Activated T-cell treated with anti-CD3 and anti-CD28 coated beads for 48 hours (primary cell): ENCODE measurements at places on chromosomes 3 and 15.

DNA sequence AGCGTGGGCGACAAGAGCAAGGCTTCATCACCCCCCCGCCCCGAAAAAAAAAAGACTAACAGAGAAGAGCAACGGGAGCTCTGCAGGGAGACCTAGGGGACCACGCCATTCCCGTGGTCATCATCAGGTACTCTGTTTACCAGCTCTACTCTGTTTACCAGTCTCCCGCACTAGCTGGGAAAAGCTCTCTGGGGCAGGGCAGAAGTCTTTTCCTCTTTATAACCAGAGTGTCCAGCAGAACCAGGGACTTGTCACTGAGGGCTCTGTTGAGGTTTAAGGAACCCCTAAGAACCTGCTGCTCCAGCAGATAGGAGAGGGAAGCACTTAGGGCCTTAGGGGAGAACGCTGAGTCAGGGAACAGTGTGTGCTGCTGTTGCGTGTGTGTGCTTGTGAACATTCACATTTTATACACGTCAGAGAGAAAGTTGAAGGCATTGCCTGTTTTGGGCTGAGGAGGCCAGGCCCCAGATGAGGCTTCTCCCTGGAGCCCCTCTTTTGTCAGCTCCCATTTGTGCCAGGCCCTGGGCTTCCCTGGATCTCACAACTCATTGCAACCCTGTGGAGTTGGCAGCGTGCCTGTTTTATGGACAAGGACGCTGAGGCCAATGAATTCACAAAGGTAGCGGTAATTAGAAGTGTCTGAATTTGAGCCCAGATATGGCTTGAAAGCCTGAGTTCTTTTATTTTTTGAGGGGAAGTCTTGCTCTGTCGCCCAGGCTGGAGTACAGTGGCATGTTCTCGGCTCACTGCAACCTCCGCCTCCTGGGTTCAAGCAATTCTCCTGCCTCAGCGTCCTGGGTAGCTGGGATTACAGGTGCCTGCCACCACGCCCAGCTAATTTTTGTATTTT is 24.2 kb upstream of the ERICH6 start:
- DNase-seq = no peak

DNA sequence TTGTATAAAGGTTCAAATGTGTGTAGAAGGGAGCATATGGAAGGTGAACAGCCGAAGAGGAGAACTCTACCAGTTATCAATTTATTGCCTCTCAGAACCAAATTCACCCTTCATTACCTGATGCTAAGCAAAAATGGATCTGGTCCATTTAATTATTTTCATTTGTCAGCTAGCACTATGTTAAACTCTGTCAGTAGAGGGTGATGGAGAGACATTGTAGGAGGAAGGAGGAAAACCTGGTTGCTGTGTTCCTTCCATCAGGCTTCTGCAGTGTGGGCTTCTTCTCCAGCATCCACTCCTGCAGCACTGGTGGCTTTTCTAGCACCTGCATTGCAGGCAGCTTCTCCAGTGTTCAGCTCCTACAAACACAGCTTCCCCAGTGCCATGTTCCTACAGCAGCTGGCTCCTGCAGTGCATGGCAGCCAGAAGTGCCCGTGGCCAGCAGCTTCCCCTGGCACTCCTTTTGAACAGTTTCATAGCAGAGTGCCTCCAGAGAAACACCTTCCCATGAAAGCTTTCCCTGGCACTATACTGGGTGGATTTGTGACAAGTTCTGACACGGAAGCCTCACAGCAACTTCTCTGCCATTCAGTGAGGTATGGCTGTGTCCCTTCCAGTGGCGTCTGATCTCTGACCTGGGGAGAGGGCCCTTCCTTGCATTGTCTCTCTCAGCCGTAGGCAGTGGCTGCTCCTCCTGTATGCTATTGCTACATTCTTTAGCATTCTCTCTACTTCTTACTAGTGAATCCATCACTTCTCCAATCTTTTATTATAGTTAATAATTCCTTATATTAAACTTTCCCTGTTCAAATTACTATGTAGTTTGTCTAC is 14.6 kb upstream of the IL17RD start:
- DNase-seq = no peak

DNA sequence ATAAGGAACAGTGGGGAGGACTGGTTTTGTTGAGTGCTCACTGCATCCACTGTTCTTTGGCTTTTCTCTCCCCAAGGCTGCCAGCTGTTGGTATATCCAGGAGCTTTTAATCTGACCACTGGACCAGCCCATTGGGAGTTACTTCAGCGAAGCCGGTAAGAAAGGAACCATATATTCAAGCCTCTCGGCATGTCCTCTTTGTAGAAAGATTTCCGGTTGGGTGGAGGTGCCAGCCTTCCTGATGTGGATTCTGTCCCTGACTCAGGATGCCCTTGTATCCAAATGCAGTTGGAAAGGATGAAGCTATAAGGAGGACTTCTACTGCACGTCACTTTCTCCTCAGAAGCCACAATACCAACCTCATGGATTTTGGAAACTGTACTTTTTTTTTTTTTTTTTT is 14.2 kb downstream of the NIT2 start:
- no peak for DNase-seq

- no peak for DNase-seq
Measured at GRCh38 chr3:13662238-13662847, 113.4 kb downstream of the FBLN2 start.

GRCh38 chr15:44145495-44145894 is 49.6 kb downstream of the FRMD5 start:
- no peak for DNase-seq

DNA sequence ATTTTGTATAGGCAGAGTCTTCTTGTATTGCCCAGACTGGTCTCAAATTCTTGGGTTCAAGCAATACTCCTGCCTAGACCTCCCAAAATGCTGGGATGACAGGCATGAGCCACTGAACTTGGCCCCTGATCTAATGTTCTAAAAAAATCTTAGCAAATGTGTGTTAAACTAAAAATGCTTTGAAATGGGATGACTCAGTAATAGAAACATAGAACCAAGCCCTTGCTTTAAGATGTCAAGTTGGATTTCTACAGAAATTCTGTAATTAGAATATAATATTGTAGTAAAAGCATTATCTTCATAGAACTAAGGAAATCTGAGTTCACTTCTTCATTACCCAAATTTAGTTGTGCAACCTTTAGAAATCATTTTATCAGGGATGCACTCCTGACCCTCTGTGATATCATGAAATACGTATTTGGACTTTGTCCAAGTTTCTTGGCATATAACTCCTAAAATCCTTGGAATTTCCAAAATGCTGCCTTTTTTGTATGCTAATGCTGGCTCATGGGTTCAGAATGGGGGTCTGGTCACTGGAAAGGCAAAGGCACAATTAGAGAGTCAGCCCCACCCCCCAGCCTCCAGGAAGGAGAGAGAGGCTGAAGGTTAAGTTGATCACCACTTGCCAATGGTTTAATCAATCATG is 217.3 kb downstream of the TP63 start:
- DNase-seq = no peak

DNA sequence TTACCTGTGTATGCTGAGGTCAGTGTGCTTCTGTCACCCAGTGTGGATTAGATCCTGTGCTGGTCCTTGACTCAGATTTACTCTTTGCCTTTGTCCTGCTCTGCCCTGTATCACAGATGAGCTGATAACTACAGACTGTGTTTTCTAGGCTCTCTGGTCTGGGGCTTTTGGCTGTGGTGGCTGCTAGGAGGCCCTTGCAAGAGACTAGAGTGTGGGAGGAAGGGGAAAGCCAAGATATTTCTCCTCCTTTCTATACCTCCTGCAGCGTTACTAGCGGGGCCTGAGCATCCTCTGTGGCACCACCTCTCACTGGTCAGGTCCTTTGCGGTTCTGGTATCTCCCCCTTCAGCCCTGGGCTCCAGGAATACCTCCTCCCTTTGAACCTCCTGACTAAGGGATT is 282.3 kb upstream of the TBC1D5 start:
- no peak for DNase-seq

- DNase-seq = no peak
Measured at GRCh38 chr15:100033140-100033857, 300.1 kb upstream of the LYSMD4 start.

- DNase-seq = no peak
Measured at GRCh38 chr15:58393241-58393662, 38.5 kb upstream of the LIPC start.

DNA sequence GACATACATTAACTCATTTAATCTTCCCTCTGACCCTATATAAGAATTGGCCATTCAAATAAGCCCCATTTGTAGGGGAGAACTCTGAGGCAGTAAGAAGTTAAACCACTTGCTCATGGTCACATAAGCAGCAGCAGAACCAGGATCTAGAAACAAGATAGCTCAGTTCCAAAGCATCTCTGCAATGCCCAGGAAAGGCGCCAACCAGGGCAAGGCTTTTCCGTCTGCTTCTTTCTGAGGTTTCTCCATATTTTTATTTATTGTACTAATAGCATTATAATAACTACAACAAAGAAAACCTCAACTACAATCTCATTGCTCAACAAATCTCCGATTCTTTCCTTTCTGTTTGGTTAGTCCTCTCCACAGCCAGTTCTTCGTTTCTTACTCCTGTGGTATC is 4.3 kb upstream of the UBE2E2 start:
- DNase-seq = no peak

- peak; percentile 4 for DNase-seq
Measured at GRCh38 chr3:141049681-141050080, 1.5 kb upstream of the SPSB4 start.

DNA sequence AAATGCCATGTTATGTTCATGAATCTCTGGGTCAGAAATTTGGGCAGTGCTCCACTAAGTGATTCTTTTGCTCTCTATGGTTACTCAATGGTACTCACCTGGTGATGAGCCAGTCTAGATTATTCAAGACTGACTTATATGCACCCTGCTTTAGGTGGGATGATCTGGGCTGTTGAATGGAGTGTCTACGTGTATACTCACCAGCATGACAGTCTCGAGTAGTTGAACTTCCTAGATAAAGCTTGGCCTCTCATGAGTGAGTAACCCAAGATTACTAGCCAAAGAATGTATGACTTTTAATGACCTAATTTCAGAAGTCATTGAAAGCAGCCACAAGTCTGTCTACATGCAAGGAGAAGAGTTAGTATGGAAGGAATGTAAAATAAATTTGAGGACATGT is 77.5 kb upstream of the CADM2 start:
- no peak for DNase-seq

DNA sequence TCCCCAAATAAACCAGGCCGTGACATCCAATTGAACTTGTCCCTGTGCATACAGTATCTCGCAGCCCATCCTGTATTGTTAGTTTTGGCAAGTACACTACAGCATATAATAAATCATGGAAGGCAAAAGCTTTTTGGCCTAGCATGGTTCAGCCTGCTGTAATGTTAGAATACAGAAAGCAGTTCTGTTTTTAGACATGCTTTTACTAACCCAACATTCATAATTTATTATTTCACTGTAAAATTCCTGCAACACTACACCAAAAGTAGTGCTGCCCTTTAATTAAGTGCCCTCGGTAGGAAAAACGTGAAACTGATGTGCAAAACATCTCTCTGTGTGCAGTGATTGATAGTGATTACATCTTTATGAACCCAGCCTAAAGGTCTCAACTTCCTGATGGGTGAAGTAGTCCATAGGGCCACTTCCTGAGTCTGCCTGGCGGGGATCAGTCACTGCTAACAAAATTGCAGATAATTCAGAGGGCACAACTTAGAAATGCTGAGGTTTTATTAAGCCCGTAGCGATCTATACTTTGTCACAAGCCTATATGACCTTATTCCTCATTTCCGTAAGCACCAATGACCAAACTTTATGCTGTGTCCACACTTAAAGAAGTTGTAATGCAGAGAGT is 227.8 kb downstream of the CDIN1 start:
- DNase-seq = no peak

- DNase-seq = no peak
Measured at GRCh38 chr3:65992106-65992505, 46.6 kb downstream of the MAGI1 start.

DNA sequence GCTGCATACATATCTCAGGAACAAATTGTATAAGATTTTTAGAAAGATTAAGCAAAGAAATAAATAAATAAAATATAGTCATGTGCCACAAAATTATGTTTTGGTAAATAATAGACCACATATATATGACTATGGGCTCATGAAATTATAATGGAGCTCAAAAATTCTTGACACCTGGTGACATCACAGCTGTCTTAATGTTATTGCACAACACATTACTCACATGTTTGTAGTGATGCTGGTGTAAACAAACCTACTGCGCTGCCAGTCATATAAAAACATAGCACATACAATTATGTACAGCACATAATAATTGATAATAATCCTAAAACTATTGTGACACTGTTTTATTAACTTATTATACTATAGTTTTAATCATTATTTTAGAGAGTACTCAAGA is 1159.1 kb downstream of the SI start:
- DNase-seq = no peak

DNA sequence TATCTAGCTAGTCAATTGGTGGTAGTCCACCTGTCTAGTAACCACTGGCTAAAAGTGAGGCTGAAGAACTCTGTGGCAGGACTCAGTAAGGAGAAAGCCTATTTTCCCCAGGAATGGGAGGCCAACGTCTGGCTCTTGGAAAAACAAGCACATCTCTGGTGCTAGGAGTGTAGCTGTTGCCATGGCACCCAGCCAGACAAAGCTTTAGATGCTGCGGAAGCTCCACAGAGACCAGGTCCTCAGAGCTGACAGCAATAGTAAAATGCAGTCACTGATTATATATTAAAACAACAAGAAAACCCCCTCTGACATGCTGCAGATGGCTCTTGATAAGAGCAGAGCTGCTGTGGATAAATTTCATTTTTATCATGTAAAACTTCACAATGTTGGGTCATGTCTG is 124.9 kb upstream of the STRIT1 start:
- DNase-seq = no peak

DNA sequence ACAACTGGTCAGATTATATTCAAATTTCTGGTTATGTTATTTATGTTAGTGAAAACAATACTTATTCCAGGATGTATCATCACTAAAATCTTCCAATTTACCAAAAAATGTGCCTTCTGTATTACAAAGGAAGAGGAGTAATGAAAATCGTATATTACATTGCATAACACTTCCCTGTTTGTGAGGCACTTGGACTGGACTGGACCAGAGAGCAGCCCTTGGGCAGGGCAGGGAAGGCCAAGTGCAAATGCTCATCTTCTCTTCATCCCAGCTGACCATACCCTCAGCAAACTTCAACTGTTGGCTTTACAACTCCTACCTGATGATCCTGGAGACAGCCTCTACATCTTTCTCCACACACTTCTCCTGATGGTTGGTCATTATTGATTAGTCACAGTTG is 285.7 kb upstream of the MME start:
- DNase-seq = no peak

DNA sequence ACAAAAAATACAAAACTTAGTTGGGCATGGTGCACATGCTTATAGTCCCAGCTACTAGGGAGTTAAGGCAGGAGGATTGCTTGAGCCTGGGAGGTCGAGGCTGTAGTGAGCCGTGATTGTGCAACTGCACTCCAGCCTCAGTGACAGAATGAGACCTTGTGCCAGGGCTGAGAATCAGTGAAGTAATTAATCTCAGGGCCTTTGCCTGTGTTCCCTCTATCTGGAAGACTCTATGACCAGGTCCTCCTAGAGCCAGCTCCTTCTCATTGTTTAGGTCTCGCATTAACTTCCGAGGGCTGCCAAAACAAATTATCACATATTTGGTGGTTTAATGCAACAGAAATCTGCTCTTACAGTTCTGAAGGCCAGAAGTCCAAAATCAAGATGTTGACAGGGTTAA is 41.4 kb upstream of the FLNB start:
- DNase-seq = no peak
